ENCODE measurements at places on chromosomes 1 and 21.

DNA sequence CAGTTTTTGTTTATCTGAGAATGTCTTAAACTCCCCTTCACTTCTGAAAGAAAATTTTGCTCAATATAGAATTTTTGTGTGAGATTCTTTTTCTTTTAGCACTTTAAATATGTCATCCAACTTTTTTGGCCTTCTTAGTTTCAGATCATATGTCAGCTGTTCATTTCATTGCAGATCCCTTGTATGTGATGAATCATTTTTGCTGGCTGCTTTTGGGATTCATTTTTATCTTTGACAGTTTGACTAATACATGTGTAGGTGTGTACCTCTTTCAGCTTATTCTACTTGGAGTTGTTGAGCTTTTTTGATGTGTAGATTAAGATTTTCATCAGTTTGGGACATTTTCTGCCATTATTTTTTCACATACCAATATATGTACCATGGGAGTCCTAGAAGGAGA, 156.8 kb downstream of the FASLG start:
- DNase-seq, result no peak

- DNase-seq, result no peak
Observed at GRCh38 chr1:67336157-67336556, 28.5 kb downstream of the IL12RB2 start.

DNA sequence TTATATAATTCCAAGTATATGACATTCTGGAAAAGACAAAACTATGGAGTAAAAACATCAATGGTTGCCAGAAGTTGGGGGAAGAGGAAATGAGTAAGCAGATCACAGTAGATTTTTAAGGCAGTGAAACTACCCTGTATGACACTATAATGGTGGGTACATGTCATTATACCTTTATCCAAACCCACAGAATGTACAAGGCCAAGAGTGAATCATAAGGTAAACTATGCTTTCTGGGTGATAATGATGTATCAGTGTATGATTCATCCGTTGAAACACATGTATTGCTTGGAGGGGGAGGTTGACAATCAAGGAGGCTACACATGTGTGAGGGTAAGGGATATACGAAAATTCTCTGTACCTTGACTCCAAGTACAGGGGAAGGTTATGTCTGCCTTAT, 862.7 kb downstream of the PLA2G4A start:
- DNase-seq, result no peak

GRCh38 chr1:74824497-74825107, 91.7 kb downstream of the TYW3 start:
- DNase-seq, result no peak

DNA sequence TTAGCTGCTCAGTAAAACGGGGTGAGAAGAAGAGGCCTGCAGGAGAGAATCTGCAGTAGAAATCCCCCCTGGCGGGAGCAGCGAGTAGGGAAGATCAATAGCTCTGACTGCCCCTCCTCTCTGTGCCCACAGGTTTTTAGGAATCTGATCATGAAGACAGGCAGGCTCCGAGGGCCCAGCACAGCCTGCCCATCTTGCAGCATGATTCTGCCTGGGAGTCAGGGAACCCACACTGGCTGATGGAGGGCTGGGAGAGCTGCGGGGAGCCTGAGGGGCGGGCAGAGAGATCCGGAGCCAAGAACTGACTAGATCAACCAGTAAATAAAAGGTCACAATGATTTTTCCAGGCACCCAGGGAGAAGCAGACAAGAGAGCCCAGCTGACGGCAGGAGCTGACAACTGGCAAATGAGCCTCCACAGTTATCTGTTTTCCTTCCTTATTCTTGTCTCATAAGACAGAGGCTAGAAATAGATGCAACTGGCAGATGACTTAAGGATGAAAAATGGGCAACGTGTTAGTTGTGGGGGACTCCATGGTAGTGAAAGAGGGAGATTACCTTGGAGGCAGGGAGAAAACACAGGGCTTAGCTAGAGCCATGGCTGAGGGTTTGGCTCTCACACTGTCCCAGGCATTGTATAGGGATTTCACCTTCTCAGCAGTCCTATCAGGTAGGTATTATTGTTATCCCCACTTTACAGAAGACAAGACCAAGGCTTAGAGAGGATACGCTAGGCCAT, 116.2 kb downstream of the PLXNA2 start:
- DNase-seq, result no peak

GRCh38 chr1:113392541-113393128, 2.3 kb downstream of the MAGI3 start:
- no peak for DNase-seq

GRCh38 chr1:93633313-93633712, 48.3 kb downstream of the BCAR3 start:
- DNase-seq, result no peak

DNA sequence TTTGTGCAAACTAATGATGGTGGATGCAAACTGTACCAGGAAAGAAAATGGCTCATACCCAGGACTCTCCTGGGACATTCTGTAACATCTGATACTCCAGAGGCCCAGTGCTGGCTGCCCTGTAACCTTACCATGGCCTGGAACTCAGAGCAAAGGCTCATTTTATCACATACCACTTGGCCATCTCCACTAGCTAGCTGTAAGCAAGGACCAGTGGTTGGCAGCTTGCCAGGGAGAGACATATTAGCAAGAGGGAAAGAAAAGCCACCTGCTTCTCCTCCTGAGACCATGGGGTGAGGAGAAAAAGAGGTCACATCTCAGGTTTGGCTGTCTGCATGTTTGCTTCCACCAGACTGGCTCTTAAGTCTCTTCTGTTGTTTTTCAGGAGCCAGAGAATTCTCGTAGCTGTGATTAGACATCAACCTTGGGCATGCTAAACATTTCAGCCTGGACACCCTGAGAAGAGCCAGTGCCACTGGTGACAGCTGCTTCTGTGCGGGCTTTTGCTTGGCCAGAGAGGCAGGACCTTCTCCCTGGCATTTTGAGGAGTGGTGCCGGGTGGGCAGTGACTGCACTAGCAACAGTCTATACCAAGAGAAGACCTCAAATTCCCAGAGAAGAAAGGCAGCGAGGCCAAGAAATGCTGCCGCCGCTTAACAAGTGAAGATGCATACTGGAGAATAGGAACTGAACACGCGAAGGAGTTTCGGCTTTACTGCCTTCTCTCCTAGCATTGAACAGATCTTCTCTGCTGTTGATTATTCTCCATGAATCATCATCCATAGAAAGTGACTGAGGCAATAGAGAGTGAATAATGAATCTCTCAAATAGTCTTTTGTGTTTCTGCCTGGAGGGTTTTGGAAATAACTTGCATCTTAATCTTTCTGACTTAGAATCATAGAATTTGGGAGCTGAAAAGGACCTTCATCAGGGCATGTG, 6.7 kb upstream of the INKA2 start:
- no peak for DNase-seq

- no peak for DNase-seq
Observed at GRCh38 chr1:153072806-153073726, 1.7 kb upstream of the SPRR2B start.
